ENCODE measurements at places on chromosomes 2 and 18.

- no peak for DNase-seq
Observed at GRCh38 chr2:165825041-165825440, 31.0 kb upstream of the GALNT3 start.

GRCh38 chr18:7748251-7749007, 181.3 kb downstream of the PTPRM start:
- DNase-seq, result no peak

DNA sequence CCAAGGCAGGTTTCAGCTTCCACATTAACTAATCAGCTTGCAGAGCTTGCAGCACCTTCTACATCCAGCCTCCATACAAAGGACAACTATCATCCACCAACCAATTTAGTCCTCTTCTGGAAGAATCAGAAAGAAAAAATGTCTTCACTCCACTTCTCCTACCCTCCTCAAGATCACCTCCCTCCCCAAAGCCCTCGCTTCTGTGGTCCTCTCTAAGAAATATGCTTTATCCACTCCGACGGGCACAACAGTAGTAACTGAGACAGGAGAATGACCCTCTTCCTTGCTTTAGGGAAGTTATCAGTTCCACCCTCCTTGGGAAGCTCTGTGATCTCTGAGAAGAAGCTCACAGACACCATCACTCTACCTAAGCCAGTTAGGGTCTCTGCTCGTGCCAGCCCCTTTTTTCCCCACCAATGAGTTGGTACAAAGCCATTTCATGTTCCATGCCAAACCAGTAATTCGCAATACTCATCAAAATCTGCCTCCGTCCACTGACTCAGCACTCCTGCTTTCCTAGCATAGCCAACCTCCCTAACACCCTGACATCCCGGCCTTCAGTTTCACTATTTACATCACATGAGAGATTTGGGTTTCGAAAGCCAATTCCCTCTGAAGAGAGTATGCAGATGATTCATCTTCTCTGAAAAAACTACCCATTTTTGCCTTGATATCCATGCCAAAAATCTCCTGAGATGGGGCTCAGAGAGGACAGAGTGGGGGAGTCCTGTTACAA, 114.1 kb upstream of the PKDCC start:
- DNase-seq, result no peak

DNA sequence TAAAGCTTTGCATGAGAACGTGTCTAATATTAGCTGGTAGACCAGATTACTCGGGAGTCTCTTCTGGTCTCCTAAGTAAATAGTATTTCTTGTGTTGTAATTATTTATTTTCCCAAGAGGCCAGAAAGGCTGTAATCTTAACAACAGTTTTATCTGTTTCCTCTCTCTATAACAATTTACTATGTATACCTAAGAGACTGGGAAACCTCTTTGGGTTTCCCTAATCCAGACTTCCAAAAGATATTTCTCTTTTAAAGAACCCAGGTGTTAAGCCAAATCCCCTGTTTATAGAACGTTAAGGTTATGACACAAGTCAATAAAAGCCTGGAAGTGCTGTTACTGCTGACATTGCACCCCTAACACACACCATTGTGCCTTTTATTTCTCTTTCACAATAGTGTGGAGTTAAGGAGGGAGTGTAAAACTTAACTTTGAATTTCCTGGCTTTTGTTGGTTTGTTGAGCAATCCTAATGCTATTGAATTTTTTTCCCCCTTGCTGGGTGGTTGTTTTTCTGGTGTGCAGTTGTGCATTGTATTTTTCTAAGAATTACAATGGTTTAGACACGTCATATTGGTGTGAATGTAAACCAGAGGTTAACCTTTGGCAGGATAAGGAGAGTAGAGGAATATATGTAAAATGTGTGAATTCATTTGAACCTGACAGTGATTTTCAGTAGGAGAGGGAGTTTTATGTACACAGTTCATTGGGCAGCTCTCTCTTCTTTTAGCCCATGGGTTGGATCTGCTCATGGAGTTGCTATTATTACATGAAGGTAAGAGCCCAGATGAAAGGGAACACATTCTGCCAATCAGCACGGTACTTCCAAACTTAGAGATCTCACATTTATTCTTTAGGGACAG, 192.8 kb downstream of the MTX2 start:
- no peak for DNase-seq

- DNase-seq, result no peak
Observed at GRCh38 chr2:33144243-33144642, 197.5 kb downstream of the LTBP1 start.

- DNase-seq, result no peak
Observed at GRCh38 chr2:200199576-200200263, 106.8 kb upstream of the SPATS2L start.

DNA sequence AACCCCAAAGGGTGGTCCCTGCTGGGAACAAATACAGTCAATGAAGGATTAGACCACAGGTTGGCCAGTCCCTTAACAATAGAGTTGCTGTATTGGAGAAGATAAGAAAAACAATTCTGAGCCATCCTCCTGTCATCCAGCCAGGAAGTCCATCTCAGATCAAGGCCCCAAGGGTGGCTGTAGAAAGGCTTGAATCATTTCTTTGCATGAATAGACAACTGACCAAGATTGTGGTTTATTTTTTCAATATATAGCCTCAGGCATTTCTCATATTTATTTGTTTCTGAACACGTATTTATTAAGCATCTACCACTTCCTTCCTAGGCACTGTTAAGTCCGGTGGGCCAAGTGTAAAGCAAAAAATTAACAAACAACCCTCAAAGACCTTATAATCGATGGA, 274.4 kb upstream of the SLC14A2 start:
- no peak for DNase-seq

DNA sequence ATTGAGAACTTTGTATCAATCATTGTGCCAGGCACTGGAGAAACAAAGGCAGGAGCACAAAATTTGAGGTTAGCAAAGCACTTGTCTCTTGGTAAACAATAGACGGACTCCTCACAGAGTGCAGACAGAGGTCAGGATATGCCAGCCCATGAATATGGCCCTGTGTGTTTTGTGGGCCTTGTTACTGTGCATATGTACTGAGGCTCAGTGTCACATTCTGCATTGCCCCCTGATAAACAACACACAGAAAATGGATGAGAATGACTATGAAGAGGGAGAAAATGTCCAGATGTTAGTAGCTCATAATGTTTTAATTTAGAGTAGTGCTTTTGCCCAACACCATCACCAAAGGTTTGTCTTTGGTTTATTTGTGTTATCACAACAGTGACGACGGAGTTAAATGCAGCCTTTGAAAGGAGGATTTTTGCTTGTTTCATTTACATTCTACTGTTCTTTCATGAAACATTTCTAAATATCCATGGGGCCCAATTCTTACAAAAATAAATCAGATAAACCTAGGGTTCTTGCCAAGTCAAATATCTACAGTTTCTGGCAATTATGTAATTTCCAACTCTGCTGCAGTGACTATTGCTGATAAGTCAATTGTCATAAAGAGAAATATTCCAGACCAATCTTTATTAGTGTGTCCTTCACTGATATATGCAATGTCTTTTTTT, 14.6 kb upstream of the NT5C1B start:
- DNase-seq, result no peak

- no peak for DNase-seq
Observed at GRCh38 chr2:49845671-49846070, 691.4 kb upstream of the FSHR start.

DNA sequence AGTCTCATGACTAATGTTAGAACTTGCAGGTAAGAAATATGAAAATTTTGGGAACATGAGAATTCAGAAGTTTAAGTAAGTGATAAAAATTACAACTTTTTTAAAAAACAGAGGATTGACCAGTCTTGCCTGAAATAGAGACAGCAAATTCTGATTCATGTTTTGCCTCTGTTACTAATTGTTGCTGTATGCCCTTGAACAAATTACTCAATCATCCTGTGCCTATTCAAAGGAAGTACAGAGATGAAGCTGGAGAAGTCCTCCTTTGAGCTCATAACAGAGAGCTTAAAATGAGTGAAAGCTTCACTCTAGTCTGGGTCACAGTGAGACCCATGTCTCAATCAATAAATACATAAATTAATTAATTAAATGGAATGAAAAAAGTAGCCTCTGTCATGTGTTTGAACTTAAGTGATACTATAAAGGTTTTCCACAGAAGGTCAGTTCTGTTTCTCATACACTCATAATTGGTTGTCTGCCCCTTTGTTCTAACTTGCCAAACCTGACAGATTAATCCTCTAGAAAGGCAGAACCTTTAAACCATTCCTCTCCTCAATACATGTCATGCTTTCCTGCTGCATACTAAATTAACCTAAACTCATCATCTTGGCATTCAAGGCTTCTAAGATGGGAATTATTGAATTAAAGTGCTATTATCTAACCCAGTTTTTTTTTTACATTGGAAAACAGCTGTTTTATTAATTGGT, 374.6 kb upstream of the LRATD1 start:
- no peak for DNase-seq

DNA sequence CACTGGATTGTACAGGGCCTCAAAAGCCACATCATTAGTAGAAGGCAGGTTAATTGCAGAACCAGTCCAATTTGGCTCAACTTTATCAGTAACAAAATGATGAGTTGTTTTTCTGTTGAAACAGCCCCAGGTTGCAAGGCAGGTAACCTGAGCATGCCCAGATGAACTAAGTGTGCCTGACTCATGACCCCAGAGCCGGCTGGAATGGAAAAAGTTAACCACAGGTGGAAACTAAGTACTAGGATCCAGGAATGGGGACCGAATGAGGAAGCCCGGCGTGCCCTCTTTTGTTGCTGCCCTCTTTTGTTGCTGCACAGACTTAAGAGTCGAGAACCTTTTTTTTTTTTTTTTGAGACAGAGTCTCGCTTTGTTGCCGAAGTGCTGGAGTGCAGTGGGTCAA, 79.5 kb upstream of the YWHAQ start:
- no peak for DNase-seq

Measured in activated CD4-positive, alpha-beta T cell treated with anti-CD3 and anti-CD28 coated beads, Interleukin-2, amount 50 U/mL, for 4 hours (primary cell).